Lower leg skin (tissue), 4 donors: ENCODE measurements at places on chromosomes 13 and 19. TPM values are rescaled to one million over a fixed set of nuclear protein-coding genes. Genes with fewer than 3 reads are reported as not detected.

- no peak for DNase-seq
Observed at GRCh38 chr13:37173214-37173613, 67.8 kb upstream of the CSNK1A1L start.

The PRODH2 gene
- total RNA-seq, result not detected

DNA sequence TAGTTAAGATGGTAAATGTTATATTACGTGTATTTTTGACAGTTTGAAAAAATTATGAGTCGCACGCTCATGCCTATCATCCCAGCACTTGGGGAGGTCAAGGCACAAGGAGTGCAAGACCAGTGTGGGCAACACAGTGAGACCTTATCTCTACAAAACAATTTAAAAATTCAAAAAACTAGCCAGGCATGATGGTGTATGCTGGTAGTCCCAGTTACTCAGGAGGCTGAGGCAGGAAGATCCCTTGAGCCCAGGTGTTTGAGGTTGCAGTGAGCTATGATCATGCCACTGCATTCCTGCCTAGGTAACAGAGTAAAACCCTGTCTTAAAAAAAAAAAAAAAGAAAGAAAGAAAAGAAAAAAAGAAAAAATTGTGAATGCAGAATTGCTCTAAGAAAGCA is 58.0 kb downstream of the TBC1D4 start:
- no peak for DNase-seq

DNA sequence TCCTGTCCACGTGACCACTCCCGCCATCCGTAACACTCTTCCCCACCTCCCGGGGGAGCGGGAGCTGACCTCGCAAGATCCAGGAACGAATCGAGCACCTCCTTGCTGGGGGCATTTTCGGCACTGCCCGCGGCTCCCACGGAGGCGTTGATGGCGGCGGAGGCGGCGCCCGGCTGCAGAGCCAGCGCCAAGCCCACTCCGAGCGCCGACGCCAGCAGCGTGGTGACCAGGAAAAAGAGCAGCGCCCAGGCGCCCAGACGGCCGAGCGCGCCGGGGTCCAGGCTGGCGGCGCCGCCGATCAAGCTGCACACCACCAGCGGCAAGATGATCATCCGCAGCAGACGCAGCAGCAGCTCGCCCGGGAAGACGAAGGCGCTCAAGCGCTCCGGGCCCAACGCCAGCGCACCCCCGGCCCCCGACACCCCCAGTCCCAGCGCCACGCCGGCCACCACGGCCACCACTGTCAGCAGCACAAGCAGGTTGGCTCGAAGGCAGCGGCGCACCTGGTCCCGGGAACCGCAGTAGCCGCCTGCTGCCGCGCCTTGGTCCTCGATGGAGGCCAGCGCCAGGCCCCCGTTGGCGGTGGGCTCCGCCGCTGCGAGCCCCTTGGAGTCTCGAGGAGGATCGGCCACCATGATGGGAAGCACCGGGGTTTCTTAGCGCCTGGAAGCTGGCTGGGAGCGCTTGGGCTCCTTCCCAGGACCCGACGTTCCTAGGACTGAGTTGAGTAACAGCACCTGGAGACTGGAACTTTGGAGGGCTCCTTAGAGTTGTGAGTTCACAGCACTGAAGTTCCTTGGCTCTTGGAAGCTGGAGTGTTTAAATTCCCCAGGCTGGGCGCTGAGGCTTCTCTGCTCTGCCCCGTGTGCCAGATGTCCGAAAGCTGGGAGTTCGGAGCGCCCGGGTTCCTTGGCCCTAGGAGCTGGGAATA is 798 bp downstream of the SLC1A5 start:
- DNase-seq, result peak; percentile 40

GRCh38 chr13:112160558-112160957 is 93.6 kb downstream of the SOX1 start:
- DNase-seq, result peak; percentile 71

- peak; percentile 72 for DNase-seq
Observed at GRCh38 chr13:114112826-114113322, 19.5 kb downstream of the RASA3 start.

DNA sequence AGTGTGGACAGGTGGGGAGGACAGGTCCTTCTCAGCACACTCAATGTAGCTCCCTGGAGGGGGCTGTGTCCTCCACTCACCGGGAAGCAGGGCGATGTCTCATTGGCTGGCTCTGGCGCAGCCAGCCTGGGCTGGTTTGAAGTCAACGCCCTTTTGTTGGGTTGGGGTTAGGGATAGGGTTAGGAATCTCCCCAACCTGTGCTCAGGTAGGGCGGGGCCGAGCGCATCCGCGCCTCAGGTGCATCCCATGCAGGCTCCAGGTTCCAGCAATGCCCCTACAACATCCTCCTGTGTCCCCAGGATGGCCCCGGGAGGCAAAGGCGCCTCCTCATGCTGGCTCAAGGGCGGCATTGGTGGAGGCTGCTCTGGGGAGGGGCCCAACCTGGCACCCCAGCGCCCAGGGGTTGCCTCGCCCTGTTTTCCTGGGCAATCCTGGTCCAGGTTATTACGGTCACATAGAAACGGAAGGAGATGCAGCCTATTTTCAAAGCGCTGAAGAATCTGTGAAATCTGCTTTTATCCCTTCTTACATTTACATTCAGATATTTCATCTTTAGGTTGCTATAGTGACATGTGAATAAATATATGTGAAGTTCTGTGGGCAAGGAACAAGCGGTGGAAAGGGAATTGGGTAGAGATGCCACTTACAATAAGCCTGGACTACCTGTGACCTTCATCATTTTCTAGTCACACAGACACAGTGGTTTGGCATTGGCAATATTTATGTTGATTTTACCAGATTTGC is 74.3 kb downstream of the TM9SF2 start:
- peak; percentile 36 for DNase-seq

- no peak for DNase-seq
Observed at GRCh38 chr13:24861617-24862362, 97.8 kb downstream of the RNF17 start.

GRCh38 chr13:97768134-97768533 is 185.3 kb upstream of the IPO5 start:
- no peak for DNase-seq

The FFAR1 gene
- total RNA-seq, result not detected

DNA sequence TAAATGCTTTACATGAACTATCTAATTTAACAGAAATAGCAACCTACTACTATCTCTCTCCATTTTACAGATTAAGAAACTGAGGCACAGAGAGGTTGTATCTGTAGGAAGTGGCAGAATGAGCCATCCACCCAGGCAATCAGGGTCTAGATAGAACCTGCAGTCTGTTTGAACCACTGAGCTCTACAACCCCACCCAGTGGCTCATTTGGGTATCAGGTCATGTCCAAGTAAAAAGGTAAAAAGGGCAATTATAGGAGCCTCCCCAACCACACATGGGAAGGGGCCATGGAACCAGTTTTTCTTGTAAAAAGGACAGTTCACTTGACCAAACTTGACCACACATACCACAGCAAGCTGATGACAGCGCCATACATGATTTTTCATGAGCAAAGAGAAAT is 92.9 kb upstream of the SGCG start:
- no peak for DNase-seq

The SGCG gene
- 0.72 TPM for total RNA-seq

The CCL25 gene
- total RNA-seq, result not detected

DNA sequence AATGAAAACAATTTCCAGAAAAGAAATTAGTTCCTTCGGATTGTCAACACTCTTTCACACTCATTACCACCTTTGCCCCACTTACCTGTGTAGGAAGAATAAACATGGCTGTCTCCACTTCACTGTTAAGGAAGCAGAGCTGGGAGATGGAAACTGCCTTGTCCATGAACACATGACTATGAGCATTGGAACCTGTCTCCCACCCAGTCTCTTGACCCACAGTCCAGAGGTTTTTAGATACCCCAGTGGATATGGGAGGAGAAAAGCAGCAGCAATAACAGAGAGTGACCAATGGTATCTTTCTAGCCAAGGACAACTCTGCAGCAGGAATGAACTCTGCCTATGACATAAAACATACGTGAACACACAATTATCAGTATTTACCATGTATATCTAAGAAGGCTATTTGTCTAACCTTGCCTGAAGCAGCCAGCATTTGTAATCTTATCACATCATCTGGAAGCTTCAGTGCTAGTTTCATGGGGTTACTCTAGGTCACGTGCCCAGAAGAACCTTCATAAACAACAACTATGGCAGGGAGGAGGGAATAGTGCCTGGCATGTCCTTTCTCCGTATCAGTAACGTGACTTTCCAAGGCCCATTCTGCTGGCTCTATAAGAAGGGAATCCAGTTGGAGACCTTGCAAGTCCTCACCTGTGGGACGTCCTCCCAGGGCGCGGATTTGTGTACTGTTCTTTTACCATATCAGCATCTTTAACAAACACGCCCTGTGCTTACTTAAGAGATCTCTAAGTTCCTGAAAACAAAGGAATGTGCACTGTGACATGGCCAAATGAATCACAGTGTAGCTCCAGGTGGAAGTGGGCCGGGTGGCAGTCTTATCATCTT is 221.8 kb upstream of the UBL3 start:
- no peak for DNase-seq

The BORCS8 gene
- 9.9 TPM for total RNA-seq

DNA sequence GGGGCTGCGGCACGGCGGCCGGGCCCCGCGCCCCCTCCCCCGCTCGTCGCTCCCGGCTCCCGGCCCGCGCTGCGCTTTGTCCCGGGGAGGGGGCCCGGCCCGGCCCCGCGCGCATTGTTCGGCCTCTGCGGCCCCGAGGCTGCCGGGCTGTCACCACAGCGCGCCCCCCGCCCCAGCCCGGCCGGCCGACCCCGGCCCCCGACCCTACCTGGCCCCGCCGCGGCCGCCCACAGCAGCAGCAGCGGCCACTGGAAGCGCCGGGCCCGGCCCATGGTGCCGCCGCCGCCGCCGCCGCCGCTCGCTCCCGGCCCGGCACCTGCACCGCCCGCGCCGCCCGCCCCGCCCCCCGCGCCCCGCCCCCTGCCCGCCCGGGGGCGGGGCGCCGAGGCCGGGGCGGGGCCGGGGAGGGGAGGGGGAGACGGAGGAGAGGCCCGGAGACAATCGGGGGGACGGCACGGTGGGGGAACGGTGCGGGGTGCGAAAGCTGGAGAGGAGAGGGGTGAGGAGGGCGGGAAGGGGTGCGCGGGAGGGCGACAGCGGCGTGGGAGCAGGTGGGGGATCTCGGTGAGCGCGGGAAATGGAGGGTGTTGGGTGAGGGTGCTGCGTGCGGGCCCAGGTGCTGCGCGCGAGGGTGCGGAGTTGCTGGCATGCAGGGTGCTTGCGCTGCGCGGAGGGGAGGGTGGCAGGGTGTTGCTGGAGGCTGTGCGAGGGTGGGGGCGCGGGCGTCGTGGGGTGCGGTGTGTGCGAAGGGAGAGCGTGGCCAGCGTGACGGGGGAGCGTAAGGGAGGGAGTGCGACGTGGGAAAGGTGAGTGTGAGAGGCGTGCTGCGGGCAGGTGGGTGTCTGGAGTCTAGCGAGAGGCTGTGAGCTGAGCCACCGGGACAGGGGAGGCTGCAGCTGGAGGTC is at the start of gene CADM4:
CADM4 (minus strand) TSS at position 332 of the 905 bp plus-strand sequence; CDS start at position 272, 60 bp downstream.
- no peak for DNase-seq

DNA sequence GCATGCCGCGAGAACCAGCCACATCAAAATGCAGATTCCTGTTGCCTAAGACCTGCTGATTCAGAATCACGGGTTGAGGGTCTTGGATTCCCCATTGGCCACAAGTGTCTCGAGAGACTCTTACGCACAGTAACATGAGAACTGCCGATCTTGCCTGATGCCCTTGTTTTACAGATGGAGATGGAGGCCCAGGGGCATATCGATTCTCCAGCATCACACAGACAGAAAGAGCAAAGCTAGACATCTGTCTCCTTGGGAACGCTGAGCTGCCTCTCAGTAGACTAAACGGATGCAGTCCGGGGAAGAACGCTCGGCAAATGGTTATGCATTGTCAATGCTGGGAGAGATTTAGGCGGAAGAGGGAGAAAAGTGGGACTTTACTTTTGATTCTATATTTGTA is 5.4 kb downstream of the NLRP12 start:
- no peak for DNase-seq

- DNase-seq, result no peak
Observed at GRCh38 chr19:41175801-41176777, 16.9 kb upstream of the CYP2S1 start.

DNA sequence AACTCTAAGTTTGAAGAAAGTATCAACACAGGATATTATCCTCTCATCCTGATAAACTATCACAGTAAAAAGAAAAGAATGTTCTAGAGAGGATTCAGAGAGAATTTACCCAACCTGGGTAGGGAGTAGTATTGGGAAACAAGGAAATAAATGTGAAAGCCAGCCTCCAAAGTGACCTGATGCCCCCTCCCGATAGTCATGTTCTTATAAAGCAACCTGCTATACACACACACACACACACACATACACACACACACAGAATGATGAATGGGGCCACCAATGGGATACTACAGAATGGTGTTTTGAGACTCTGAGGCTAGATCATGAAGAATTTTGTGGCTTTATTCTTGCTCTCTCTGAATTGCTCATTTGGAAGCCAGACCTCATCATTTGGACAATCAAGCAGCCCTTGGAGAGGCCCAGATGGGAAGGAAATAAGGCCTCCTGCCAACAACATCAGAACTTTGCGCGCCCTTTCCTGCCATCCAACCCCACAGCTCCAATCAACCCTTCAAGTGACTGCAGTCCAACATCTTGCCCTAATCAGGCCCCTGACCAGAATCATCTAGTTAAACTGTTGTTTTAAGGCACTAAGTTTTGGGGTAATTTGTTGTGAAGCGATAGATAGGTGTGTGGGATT is 807.9 kb upstream of the ARGLU1 start:
- no peak for DNase-seq

DNA sequence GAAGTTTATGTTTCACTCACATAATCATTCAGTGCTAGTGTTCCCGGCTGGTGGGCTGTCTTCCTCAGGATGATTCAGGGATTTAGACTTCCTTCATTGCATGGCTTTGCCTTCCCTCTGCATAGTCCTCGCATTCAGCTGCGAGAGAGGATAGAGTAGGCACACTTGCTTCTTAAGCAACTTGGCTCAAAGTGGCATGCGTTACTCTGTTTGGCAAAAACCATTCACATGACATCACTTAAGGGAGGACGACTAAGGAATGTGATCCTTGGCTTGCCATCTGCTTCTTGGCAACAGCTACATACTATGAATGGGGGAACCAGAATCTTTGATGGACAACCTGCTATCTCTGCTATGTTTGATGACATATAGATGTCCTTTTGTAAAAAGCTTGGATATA is 359.3 kb downstream of the TDRD3 start:
- no peak for DNase-seq

The MEGF8 gene
- 6.1 TPM for total RNA-seq

DNA sequence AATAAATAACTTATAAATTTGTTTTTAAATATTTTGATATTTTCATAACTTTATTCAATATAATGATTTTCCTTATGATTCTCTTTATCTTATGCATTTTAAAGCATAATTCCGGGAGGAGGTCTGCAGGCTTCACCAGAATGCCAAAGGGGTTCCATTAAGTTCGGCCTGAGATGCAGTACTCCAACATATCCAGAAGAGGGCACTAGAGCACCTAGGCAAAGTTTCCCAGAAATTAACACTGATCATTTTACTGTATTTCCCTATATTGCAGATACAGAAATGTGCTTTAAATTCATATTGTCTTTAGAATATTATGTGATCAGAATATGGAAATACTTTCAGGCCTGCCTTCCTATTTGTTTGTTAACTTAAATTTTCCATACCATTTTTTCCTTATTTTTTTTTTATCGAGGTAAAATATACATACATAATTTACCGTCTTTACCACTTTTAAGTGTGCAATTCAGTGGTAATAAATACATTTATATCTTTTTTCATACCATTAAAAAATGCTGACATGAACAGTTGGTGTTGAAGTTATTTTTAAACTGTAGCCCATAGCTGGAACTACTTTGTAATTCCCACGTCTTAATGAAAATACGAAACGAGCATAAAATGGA is 58.9 kb upstream of the TM9SF2 start:
- no peak for DNase-seq
